ENCODE measurements at places on chromosomes 3 and 15.

DNA sequence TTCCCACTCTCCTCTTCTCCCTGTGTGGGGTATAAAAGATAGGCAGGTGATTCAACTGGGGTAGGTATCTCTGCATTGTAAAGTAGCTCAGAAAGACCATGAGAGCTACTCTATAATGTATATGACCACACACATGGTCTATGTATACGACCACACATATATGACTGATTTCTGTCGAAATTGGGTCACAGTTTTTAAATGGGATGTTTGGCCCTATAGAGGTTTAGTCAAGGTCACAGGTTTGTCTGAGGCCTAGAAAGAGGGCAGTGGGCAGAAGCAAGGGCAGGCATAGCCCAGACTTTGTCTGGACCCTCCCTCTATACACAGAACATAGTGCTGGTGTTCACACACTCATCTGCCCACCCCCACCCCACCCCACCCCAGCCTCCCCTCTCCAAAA, 4.4 kb downstream of the LAMP3 start:
- H3K36me3 ChIP-seq = peaks cover 17% of the 10 kb centered on the region
- H3K4me3 ChIP-seq = no peak overlapping the region
- no peak for DNase-seq
- peak overlapping the region; percentile 45 for H3K27ac ChIP-seq
- H3K4me1 ChIP-seq = peaks cover 48% of the 10 kb centered on the region

DNA sequence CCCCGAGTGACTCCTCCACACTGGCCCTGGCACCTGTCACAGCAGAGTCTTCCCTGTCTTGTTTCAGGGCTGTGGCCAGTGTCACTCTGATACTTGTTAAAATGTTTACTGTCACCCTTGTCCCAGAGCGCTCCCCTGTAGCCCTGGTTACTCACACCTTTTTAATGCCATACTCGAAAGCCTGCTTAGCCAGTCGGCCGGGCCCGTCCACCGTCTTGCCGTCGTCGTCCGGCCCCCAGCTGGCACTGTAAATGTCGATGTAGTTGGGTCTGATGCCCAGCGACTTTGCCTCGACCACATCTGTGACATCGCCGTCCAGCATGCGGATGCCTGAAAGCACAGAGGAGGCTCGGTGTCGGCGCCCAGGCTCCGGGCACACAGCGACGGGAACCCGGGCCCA, 91.3 kb downstream of the PCSK6 start:
- H3K36me3 ChIP-seq = no peaks in the 10 kb centered on the region
- peaks cover 6% of the 10 kb centered on the region for H3K27me3 ChIP-seq
- no peak overlapping the region for H3K4me3 ChIP-seq
- no peak for DNase-seq

- H3K4me3 ChIP-seq = no peak overlapping the region
- peaks cover 9% of the 10 kb centered on the region for H3K4me1 ChIP-seq
- H3K36me3 ChIP-seq = no peaks in the 10 kb centered on the region
- H3K27ac ChIP-seq = no peak overlapping the region
- peaks cover 31% of the 10 kb centered on the region for H3K27me3 ChIP-seq
These were observed 4.2 kb downstream of the SMAD6 start for GRCh38 chr15:66706225-66706732.

GRCh38 chr3:148531836-148532235, 165.9 kb upstream of the AGTR1 start:
- DNase-seq = no peak
- H3K4me1 ChIP-seq = no peaks in the 10 kb centered on the region
- no peaks in the 10 kb centered on the region for H3K27me3 ChIP-seq
- H3K36me3 ChIP-seq = no peaks in the 10 kb centered on the region
- H3K4me3 ChIP-seq = no peak overlapping the region
- no peak overlapping the region for H3K27ac ChIP-seq

DNA sequence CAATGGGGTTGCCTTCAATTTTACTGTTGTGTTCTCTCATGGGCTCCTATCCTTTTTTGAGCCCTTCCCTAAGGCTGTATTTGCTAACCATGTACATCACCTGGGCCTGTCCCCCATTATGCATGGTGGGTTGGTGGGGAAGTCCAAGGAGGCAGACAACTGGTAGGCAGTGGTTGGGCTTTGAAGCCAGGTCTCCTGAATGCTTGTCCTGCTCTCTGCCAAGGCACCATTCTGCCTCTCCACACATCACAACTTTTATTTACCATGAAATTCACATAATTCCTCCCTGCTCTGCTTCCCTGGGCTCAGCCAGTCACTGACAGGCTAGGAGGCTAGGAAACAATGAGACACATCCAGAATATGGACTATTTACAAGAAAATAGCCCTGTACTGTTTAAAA, 41.0 kb upstream of the COPB2 start:
- H3K4me1 ChIP-seq = no peaks in the 10 kb centered on the region
- no peak overlapping the region for H3K4me3 ChIP-seq
- no peak for DNase-seq
- H3K27ac ChIP-seq = no peak overlapping the region
